ENCODE measurements at places on chromosomes 4 and X.

- DNase-seq, result no peak
These were observed 48.6 kb downstream of the MAGEA9 start for GRCh38 chrX:149830192-149830873.

GRCh38 chr4:119046263-119046662 is 89.4 kb upstream of the MYOZ2 start:
- DNase-seq, result no peak

DNA sequence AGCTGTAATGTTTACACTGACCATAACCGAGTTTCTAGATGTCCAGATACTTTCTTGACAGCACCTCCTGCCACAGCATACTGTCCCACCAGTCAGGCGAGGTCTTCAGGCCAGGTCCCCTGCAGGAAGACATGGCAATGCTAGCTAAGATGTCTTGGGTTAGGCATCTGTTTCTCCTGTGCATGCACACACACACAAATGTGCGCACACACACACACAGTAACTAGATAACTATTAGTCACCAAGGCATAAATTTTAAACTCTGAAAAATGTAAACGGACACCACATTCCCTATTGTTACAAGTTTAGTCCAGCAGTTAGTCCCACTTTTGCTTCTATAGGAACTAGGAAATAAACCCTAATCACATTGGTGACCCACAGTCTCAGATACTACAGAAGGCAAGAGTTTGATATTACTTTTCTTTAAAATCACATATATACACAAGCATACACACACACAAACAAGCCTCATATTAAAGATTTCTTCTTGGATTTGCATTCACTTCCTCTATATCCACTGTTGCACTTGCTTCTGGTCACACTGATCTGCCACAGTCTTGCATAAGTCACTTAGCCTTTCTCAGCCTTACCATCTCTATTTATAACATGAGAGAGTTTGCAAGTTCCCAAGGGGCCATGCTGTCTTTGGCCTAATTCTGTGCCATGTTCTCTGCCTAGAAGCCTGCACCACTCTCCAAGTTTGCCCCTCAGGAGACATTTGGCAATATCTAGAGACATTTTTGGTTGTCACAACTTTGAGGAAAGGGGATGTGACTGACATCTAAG is 32.2 kb downstream of the IL21 start:
- no peak for DNase-seq

DNA sequence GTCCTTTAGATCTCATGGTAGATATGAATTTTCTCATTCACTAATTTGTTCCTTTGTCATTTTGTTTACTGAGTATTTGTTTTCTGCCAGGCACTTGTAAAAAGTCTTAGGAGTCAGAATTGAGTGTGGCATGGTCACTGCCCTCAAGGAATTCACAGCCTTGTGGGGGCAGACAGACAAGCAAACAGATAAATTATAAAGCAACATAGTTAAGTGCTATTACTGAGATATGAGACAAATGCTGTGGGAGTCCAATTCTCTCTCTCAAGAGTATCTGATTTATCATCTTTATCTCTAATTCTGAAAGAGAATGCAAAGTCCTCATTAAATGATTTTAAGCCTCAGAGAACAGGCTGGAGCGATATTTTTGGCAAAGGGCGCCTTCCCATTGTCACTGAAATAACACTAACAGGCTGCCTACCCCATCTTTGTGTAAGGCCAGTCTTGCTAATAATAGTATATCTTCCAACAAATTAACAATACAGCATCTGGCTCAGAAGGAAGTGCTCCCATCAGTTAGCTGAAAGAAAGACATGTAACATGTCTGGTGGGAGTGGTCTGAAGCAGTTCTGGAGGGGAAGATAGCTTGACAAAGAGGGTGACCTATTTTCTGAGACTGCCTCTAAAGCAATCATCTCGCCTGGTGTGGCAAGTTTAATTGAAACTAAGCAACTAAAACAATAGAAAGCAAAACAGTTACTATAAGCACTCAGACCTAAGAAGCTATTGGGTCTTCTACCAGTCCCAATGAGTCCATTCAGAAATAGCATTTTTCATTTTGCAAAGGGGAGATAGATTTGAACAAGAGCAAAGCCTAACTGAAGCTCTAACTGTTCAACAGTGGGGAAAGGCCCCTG is 61.5 kb upstream of the AMOT start:
- DNase-seq, result no peak

GRCh38 chrX:155819966-155820491 is 61.1 kb upstream of the VAMP7 start:
- no peak for DNase-seq

DNA sequence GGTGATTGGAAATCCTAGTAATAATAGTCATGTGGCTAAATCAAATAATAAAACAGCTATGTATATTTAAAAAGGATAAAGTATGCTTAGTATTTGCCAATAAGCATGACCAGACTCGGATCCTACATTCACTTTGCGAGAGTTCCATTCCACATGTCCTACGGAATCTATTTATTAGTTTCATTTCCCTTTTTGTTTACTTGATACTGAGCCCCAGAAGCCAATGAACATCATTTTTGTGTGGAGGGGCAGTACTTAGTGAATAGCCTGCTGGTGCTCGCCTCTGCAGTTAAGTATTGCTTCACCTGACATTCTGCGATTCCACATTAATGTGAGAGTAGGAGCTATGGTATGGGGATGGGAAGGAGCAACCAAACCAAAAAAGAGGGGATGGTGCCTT is 58.5 kb upstream of the NAP1L5 start:
- no peak for DNase-seq

DNA sequence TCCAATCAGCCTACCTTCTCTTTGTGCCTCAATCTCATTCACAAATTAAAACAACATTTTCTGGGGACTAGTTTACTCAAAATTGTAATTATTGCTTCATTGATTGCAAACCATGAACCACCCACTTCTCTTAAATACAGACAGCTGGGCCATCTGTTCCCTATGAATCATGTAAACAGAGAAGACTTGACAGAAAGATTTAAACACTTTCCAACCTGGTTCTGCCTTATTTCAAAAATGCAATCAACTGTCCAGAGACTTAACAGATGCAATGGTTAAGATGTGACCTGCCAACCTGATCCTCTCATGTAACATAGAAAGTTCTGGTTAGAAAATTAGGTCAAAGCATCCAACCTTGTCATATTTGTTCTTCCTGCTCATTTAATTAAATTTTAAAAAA is 20.8 kb upstream of the SERTM2 start:
- no peak for DNase-seq

- DNase-seq, result no peak
These were observed 225.6 kb downstream of the FBXW7 start for GRCh38 chr4:152310257-152310656.

- no peak for DNase-seq
These were observed 156.2 kb upstream of the PPP1R2C start for GRCh38 chrX:42934020-42934726.

DNA sequence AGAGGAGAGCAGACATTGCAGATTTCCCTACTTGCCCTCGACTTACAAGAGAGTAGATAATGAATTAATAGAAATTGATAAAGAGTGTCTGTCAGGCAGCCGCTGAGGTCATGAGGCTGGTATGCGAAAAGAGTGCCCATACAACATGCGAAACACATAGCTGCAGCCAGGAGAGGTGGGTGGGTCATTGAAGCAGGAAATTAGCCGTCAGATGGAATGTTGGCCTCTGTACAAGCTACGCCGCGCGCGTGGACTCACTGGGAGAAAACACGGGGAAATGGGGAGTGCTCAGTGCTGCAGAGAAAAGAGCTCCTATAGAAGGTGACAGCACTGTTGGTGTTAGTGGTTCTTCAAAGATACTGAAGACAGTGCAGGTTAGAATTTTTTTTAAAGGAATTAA is 125.1 kb downstream of the RAPGEF2 start:
- DNase-seq, result no peak

DNA sequence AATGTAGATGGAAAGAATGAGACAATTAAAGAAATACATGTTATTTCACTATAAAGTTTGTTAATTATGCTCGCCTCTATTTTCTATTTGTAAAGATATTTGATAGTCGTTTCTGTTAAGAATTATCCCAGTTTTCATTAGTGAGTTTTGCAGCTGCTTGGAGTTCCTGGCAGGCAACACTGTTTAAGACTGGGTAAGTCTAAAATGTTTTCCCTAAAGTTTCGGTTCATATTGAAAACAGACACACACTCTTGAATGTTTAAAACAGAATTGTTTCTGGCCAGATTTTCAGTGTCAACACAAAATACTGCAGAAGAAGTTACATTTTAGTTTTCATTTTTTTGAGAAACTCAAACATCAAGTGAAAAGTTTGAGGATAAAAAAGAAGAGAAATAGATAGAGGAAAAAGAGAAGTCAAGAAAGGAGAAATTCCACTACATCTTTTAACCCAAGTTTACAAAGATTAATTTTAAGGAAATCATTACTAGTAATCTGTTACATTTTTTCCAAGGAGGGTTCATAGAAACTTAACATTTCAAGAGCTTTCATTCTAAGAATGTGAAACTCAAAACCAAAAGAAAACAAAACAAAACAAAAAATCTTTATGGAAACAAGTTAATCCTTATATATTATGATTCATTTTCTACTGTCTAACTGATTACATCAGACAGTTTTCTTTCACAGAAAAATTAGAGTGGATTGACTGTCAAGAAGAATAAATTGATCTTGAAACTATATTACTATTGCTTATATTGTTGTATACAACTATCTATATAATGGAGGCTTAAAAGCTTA is 305.5 kb downstream of the FAT4 start:
- no peak for DNase-seq

- no peak for DNase-seq
These were observed 3.0 kb downstream of the ATP2B3 start for GRCh38 chrX:153520287-153520917.

GRCh38 chr4:109065006-109065405 is 237.5 kb downstream of the COL25A1 start:
- DNase-seq, result no peak

DNA sequence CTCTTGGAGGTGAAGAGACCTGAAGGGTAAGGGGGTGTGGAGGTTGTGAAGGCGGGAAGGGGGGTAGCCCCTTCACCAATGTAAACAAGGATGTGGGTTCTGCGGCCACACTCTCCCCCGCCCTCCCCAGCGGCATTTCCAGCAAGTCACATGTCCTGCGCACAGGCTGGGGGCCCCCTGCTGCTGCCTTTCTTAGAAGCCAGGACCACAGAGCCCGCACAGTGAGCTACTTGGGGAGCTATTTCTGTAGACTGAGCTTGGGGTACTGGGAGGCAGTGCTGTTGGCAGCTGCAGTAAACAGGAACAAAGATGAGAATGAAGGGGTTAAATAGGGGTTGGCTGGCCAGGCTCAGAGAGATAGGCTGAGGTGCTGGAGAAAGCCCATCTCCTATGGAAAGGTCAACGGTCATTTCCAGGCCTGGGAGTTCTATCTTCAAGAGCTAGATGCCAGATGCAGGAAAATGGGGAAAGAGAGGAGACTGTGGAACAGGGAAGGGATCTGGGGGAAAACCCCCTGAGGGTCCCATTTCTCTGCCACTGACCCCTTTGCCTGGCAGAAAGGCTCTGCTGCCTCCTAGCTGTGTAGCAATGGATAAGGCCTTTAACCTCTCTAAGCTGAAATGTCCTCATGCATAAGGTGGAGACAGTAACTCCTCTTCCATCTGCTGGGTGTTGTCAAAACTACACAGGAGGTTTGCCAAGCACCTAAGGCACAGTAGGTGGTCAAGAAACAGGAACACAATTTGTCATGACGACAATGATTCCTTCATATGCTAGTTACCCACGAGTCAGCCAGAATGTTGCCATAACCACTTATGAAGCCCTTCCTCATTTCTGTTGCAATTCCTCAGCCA is 18.5 kb upstream of the PIM2 start:
- DNase-seq, result no peak

DNA sequence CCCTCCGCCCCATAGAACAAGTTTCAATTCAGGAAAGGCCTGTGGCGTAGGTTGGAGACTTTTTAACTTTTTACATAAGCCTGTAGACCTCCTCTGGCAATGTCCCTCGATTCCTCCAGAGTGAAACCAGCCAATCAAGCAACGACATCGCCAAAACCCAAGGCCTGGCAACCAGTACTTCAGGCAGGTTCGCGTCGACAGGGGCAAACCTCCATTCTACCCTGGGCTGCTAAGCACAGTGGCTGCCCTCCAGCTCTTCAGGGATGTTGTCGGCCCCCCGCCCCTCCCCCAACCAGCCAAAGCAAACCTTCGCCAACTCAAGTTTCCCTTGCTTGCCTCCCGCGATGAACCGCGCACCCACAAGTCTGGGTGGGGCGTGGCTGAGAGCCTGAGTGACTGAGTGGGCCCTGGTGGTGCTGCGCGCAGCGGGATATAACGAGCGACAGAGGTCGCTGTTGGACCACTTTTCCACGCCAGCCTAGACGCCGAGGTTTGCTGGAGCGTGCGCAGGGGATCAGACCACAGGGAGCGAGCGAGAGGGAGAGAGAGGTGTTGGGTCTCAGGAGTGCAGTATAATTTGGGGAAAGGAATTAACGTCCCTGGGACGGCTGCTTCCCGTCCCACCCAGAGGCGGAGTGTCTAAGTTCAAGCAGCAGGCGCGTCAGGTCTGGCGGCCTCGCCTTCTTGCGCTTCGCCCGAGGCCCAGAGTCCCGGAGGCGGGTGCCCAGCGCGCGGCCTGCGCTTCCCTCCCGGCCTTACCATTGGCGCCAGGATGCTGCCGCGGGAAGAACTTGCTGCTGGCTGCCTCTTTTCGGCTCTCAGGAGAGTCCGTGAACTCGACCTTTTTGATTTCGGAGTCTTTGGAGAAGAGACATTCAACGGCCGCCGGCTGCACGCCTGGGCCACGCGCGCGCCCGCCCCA is 9.0 kb upstream of the PITX2 start:
- DNase-seq, result peak; percentile 66

DNA sequence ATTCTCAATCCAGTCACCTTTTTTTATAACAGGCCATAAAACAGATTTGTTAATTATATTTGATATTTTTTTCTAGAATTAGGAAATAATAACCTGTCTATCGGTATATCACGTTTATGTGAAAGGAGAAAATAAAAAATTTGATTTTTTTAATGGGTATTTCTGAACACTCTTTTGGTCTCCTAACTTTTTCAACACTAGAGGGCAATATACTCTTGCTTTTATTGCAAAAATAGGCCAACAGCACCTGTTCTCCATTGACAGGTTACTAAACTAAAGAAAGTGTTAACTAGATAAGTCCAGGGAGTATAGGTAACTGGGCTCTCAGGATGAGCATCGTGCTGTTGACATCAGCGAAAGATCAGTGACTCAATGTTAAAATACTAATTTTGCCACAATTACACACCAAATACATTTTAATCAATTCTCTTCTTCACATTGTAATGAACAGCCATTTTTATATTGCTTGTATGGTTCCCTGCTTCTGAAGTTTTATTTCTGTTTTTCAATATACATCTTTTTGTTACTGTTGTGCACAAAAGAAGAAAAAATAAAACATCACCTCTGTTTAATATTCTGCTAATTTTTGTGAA is 22.8 kb downstream of the NDST4 start:
- DNase-seq, result no peak

GRCh38 chrX:94204524-94204923 is 530.5 kb downstream of the FAM133A start:
- no peak for DNase-seq

DNA sequence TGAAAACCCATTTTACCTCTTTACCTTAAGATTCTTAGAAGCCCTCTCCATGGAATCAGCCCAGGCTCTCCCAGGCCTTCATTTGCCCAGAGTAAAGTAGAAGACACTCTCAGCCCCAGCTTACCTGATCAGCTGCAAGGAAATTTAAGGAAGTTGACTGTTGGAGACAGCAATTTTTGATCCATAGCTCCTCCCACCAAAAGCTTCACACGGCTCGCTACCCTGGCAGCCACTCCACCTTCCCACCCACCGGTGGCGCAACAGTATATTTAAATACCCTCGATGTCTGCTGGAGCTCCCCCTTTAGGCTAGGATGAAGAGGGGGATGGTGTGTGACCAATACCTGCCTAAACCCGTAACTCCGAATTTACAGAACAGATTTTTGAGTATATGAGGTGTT is 75.4 kb downstream of the MBNL3 start:
- DNase-seq, result no peak

- DNase-seq, result no peak
These were observed 55.0 kb upstream of the PRDM5 start for GRCh38 chr4:120977435-120977997.
